IMR-90 (cell line): ENCODE measurements at places on chromosomes 2 and 18. TPM values are rescaled to one million over a fixed set of nuclear protein-coding genes. Genes with fewer than 3 reads are reported as not detected.

DNA sequence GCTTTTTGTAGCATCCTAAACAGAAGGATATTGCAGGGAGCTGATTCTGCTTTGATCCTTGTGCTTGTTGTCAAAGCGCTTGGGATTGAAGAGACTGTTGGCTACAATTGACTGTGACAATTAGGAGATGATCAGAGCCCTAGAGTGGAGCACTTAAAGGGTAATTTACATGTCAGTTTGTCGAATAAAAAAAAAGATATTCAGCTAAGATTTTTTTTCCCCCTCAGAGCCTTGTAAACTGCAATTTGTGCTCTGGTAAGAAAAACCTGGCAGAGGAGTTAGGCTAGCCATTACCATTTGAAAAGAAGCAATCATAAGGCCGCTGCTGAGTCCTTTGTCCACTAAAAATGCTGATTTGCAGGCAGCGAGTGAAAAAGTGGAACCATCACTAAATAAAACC lies 47.8 kb upstream of the ZEB2 start:
- DNase-seq: no peak

DNA sequence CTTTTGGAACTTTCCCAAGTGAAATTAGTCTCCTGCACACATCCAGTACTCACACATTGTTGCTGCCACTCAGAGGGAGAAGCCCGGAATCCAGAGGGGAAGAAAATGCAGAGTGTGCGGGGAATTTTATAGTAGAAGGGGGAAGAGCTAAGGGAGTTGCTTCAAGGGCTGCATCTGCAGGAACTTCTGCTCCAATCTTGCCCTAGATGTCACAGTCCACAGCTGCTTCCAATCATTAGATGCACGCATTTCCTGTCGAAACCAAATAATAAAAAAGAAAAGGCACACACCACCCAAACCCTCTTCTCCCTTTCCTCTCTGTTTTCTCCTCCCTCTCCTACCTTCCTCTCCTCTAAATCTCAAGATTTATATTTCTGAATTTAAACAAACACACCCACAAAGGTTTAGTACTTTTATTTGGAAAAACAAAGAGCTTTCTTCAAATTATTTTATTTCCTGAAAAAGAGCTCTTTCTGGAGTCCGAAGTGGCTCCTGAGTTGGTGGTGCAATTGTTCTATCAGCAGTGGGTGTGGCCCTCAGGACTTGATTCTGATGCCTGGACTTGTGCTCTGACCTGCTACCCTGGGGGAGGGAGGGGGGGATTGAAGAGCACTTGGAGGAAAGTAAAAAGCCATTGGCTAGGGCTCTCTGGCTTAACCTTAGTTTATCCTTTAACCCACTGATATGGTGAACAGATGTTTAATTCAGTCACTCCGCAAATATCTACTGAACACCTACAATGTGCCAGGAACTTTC lies 72.0 kb downstream of the KCNE4 start:
- peak; percentile 22 for DNase-seq

DNA sequence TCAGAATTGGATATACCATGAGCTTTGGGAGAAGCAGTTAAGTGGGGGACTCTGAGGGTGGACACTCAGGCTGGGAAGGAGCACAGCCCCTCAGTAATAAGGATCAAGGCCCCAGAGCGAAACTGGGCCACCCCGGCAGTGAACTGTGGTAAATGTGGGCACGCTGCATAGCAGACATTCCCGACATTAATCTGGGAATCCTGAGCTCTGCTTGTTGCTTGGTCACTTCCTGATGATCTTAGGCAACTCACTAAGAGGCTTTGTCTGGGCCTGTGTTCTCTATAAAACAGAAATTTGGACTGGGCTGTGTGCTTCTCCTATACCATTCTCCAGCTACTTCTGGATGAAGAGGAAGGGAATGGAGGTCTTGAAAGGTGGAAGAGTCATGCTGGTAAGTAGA lies 4.8 kb downstream of the TGFBRAP1 start:
- DNase-seq: peak; percentile 62

PLCD4 gene
- 1.4 and 2.0 TPM in 2 replicates for total RNA-seq

- peak; percentile 36 for DNase-seq
These were observed 565.7 kb upstream of the ZEB2 start for GRCh38 chr2:145085612-145086011.

DNA sequence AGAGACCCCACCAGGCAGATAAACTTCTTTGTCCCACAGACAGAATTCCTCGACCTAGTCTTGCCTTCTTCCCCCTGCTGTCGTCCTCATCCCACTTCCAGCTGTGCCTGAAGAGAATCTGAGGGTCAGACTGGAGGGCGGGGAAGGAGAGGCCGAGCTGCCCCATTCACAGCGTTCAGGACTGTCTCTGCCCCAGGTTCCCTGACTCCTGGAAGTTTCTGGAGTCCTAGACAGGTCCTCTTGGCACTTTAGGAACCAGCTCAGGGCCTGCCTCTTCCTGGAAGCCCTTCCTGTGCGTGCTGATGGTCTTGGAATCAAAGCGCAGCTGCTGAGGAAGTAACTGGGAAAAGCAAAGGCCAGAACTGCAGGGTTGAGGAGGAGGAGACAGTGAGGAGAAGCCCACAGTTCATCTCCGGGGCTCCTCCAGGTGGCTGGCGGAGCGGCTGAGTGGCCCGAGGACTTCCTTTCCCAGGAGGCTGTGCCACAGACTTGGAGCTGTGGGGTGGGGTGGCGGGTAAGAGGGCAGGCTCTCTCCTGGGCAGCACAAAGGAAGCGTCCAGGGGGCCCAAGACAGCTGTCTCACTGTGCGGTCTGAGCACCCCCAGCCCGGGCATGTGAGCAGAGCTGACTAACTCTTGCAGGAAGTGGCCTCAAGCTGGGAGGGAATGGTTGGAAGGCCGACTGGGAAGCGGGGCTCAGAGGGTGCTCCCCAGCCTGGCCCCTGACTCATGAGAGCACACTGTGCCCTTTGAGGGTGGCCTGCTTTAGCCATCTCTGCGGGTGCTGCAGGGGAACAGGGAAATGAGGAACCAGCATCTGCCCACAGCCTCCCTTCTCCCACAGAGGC lies 39.5 kb downstream of the SDC1 start:
- DNase-seq: peak; percentile 69

DNA sequence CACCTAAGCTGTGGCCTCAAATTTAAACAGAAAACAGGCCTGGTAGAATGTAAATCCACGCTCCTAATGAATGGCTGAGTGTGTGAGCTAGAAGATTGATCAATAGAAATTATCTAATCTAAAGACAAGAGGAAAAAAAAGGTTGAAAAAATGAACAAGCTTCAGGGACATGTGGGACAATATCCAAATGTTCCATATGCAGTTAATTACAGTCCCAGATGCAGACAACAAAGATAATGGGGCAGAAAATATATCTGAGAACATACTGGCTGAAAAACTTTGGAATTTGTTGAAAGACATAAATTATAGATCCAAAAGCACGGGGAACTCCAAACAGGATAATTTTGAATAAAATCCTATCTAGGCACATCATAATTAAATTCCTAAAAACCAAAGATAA lies 186.7 kb upstream of the SIX2 start:
- no peak for DNase-seq

DNA sequence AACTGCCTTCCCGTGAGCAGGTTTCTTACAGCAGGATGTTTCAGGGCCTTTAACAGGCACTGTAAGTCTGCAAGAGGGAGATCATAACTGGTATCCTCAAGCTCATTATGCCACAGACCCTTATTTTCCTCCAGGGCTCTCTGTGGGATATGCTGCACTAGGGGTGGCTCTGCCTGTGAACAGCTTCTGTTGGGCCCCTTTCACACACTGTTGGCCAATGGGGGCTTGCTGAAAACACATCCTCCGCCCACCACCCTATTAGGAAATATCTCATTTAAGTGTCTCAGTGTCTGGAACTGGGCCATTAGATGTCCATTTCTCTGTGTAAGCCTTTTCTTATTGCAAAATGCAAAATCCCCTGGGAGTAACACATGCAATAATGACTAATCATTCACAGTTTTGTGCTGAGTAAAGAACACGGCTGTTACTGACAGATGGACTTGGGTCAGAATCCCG lies 414.3 kb upstream of the HS6ST1 start:
- peak; percentile 82 for DNase-seq

- no peak for DNase-seq
These were observed 14.6 kb downstream of the TEX51 start for GRCh38 chr2:126913329-126913728.

DNA sequence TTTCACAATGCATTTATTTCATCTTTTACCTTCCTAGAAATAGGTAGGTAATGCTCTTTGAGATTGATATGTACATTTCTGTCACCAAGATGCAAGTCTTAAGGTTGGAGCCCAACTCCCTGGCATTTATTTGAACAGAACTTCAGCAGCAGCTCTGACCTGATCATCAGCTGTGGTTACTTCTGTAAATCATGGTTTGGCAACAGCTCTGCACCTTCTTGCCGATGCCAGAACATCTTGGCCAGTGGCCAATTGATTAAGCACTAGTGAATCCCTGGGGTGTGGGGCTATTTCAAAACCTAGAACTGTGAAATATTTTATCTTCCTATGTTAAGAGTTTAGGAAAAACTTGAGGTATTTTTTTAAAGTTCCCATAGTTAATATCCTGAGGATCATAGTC lies 124.8 kb upstream of the NYAP2 start:
- DNase-seq: peak; percentile 41

DNA sequence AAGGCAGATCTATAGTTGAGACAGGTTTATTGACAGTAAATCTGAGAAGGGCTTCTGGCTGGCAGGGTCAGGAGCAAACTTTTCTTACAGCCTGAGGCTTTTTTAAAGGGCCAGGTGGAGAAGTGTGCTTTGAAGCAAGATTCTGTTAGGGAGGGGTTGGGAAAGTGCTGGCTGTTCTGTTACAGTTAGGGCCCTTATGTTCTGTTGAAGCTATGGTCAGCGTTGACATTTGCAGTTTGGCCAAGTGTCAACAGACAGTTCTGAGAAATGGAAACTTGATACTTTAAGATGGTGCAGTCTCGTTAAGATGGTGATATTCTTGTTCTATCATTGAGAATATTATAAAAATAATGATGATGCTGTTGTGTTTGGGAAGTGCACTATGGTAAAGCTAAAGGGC lies 154.2 kb downstream of the RDH14 start:
- no peak for DNase-seq

DNA sequence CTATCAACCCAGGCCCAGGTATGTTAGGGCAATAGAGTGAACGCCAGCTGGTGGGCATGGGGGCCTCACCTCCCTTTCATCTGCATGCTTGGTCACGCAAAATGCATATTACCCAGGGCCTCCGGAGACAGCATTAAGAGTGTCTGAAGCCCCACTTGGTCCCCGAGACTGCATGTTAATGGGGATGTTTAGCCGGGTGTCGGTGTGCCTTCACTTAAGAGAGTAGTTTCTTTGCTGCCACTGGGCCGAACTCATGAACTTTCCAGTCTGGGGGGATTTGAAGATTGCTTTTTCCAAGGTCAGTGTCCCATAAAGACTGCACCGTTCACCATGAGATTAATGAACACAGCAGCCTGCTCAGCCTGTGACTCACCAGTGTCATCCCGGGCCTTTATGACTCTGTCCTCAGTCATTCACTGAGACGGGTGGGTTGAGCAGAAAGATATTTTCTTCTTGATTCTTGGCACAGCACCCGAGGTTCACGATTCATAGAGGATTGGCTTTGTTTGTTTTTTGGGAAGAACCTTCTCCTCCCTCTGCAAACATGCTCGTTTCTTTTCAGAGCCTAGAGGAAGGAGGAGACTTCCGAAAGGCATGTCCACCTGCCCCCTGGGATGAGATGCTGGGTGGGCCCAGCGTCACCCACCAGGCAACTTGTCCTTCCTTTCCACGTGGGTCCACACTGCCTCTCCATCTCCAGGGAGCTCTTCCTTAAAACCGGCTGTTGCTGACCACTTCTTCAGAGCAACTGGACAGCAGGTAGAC lies 199.1 kb downstream of the GLI2 start:
- DNase-seq: peak; percentile 94

DNA sequence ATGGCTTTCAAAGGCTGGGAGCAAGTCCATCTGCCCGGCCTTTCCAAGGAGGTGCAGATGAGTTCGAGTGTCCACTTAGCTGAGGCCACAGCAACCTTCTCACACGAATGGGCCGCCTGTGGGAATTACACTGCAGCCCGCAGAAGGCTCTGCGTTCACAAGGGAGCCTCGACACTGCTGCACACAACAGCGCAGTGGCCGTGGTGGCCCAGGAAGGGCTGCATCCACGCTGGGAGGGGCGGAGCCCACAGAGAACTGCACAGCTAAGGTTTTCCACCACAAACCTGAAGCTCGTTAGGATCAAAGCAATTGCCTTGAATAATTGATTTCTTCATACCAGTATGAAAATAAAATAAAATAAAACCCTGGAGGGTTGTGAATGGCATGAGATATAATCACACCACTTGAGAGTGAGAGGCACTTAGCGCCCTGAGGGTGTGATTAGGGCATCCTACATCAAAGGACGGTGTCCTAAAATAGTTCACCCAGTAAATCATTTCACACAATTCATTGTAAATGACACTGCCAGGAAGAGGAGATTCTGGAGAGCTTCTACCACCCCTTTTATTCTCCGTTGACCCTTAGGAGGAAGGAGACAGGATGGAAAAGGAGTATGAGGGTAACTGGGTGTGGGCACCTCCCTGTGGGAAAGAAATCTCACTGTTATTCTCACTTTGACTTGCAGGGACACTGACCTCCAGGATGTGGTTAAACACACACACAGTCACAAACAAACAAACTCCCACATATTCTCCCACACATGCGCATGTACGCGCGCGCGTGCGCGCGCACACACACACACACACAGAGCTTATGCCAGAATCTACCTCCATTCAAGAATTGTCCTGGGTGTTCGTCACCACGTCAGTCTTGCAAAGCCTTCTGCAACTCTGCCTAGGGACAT lies 256.6 kb upstream of the ID2 start:
- DNase-seq: no peak

- peak; percentile 70 for DNase-seq
These were observed 83.0 kb downstream of the STPG4 start for GRCh38 chr2:47072018-47072691.

C2orf80 gene
- not detected in 2 replicates for total RNA-seq

DNA sequence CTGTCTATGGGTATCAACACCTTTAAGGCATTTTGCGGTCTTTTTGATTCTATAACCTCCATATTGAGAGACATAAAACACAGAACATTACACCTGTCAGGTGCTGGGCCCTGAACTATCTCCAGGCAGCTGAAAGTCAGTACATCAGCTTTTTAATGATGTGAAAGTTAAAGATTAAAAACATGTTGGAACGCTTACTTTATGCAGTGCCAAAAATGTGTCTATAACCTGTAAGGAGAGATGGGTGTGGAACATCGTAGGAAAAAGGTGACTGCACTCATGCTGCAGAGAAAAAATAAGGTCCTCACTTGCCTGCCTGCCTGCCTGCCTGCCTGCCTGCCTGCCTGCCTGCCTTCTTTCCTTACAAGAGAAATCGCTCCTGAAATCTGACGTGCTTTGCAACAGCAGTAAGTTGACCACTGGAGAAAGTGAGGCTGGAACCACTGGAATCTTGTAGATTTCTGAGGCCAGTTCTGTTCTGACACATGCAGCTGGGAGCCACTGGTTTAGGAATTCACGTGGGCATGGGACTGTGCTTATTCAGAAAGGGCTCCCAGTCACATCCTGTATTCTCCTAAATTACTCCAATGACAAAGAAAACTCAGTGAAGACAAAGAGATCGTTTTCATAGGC lies 34.1 kb downstream of the BCL11A start:
- DNase-seq: peak; percentile 67

DNA sequence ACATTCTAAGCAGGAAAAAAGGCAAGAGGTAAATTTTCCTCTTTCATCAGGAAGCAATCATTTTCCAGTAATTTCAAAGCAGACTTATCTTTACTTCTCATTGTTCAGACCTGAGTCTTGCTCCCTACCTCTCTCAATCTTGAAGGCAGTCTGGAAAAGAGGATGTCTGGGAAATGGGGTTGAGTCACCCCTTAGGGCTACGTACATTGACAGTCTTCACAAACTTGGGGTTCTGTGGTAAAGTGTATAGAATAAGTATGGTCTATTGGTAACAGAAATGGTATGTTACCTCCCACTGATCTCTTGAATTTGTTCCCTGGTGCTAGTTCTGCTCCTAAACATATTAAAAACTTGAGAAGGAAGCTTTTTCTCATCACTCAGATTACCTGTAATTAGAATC lies 361.3 kb downstream of the SS18 start:
- no peak for DNase-seq
